ENCODE measurements at places on chromosomes 7 and 10.

- DNase-seq: no peak
These were observed 12.7 kb downstream of the LDB3 start for GRCh38 chr10:86681047-86681446.

DNA sequence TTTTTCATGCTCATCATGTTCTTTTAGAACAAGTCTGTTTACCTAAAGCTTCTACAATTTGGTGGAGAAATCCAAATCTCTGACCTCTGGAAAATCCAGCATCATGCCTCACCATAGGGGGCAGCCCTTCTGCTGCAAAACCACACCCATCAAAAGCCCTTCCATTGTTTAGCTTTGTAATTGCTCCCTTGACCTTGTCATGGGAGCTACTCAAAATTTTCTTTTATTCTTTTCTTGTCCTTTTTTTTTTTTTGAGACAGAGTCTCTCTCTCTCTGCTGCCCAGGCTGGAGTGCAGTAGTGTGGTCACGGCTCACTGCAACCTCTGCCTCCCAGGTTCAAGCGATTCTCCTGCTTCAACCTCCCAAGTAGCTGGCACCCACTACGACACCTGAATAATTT lies 234.4 kb downstream of the NEBL start:
- DNase-seq: no peak

DNA sequence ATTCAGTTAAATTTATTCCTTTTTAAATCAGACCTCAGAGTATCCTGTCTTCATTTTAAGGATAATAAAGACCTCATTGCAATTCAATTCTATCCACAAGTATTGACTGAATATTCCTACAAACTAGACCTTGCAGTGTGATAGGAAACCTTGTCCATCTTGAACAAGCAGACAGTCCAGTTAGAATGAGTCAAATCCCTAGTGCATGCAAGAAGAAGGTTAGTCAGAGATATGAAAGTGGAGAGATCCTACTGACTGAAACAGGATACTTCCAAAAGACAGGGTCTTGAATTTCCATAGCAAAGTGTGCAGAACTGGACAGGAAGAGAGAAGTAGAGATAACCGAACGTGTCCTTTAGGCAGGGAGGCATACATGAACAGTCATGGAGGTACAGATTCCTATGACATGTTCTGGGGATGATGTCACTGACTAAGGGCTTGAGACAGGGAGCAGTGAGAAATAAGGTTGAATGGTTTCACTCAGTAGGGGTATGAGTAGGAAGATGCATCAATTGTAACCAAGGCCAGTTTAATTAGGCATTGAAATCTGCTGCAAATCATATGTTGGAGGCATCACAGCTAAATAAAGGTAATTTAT lies 45.2 kb downstream of the PPP1R3A start:
- DNase-seq: no peak

- no peak for DNase-seq
These were observed 30.7 kb downstream of the JCAD start for GRCh38 chr10:30028738-30029030.

All from naive B cell (primary cell).